Stimulated activated CD8-positive, alpha-beta memory T cell treated with anti-CD3 and anti-CD28 coated beads, Interleukin-4, amount 100 ng/mL, for 1 hour (primary cell): ENCODE measurements at places on chromosomes 3 and 15.

GRCh38 chr3:151881137-151881536 is 7.7 kb downstream of the SUCNR1 start:
- DNase-seq = no peak

- DNase-seq = no peak
Measured at GRCh38 chr3:47716656-47717055, 65.0 kb downstream of the SMARCC1 start.

DNA sequence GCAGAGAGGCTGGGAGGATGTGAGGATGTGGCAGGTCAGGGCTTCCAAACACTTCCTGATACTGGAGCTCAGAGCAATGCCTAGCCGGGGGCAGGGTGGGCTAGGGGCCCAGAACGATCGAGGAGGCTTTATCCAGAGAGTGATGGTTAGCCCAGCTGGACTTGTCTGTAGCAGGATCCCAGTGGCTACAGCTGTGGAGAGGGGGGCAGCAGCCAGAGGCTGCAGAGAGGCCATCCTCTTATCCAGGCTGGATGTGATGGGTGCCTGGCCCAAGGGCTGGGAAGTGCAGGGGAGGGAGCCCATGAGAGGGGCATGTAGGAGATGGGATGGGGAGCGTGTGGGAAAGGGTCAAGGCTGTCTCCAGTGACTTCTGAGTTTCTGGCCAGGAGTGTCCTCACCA is 4.6 kb downstream of the PARP3 start:
- no peak for DNase-seq

DNA sequence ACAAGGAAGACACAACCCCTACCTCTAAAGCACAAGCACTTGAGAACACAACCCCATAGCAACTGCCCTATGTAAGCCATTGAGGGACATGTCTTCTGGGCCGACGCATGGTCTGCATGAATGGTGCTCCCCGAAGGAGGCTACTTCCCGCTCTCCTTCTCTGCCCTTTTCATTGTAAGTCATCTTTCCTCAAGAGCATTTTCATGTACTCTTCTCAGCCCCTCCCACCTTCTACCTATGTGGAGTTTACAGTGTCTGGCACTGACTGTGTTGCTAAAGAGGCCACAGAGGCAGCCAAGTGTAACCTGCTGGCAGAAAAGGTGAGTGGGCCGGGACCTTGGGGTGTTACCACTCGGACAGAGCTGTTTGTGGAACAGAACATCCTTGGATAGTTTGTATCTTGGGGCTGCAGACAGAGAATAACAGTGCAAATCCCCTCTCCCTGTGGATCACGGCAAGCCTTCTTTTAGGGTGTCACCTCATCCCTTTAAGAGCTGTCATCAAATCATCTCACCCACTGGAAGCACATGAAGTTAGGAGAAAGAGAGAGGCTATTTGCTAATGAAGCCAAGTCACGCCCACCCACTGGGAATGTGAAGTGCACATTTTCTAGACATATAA is 5.6 kb downstream of the AHSG start:
- DNase-seq = no peak

DNA sequence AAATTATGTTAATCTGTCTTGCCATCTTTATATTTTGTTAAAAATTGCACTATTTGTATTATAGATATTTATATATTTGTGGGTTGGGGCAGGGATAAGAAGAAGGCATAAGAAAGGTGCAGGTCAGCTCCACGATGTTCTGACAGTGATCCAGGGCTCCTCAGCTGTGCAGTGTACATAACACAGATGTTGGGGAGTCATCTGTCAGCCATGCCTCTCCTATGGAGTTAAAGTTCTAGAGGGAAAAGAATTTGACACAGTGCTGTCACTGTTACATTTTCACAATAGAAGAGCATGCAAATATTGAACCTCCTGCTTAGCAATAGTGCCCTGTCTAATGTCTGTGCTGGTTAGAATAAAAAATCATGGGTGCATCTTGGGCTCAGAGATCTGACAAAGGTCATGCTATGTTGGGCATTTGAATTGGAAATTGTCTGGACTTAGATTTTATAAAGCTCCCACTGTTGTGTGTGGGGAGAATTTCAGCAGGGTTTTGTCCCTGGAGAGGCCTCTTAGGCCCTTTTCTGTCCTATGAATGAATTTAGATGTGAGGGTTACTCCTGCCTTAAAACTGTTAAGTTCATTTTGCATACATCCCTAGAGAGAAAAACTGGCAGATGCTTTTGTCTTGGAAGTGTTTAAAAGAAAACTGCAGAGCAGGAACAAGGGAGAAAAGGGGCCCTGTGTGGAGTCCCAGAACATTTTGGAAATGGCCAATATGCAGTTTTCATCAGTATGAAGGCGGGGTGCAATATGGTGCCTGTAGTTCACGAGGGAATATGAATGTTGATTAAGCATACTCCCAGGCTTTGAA is 20.4 kb downstream of the CDIN1 start:
- DNase-seq = no peak

DNA sequence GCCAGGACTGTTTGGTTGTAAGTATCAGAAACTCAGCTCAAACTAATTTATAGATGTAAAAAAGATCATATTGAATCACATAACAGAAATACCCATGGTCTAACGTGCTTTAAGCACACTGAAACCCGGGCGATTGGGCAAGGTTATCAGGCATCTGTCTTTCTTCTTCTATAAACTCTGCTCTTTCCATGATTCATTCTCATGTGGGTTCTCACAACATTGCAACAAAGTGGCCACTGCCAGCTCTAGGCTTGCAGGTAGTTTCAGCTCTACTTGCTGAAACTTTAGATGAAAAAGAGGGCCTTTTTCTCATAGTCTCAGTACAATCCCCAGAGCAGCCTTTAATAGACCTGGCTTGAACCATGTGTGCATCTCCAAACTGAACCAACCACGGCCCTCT is 456.1 kb downstream of the MFSD1 start:
- DNase-seq = no peak

DNA sequence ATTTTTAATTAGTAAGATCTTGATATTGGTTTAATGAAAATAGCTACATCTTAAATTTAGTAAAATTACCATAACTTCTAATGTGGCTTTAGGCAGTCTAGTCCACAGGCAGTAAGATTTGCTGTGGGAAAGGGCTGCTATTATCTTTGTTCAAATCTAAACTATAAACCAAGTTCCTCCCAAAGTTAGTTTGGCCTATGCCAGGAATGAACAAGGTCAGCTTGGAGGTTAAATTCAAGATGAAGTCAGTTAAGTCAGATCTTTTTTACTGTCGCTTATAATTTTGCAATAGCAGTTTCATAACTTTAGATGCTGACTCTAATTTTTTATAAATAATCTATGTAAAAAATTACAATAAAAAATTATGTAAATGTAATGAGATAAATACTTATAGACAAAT is 1016.9 kb upstream of the ALCAM start:
- DNase-seq = no peak

DNA sequence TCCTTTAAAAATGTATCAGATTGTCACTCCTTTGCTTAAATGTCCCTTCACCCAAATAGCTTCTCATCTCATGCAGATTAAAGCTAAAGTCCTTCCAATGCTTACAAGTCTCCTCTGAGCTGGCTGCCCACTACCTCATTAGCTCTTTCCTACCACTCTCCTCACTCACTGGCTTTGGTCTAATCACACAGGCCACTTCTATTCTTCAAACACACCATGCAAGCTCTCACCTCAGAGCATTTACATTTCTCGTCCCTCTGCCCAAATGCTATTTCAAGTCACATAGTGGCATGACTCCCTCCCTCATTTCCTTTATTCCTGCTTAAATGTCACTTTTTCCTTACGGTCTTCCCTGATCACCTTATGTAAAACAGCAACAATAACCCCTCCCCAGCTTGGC is 110.6 kb upstream of the CMC1 start:
- DNase-seq = no peak
